Fibroblast of skin of right biceps (primary cell): ENCODE measurements at places on chromosomes 7 and 10.
A peak's percentile ranks its signal among the peaks of the same experiment; 100 is the strongest.

- DNase-seq = no peak
Measured at GRCh38 chr10:93074147-93074596, 479 bp downstream of the CYP26A1 start.

DNA sequence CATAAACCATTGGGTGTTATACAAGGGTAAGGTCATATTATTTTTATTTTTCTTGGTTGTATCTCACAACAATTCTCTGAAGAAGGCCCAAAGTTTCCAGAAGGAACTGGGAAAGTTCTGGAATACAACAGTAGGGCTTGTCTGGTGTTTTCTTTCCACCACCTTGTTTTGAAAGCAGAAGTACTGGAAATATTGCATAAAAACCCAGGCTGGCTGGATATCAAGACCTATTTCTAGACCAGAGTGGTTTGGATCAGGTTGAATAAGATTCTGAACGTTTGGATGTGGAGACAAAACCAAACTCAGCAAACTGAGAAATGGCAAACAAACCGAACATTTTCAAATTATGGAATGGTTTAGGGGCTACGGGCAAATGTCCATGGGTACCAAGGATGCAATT is 182.6 kb upstream of the FZD8 start:
- no peak for DNase-seq

DNA sequence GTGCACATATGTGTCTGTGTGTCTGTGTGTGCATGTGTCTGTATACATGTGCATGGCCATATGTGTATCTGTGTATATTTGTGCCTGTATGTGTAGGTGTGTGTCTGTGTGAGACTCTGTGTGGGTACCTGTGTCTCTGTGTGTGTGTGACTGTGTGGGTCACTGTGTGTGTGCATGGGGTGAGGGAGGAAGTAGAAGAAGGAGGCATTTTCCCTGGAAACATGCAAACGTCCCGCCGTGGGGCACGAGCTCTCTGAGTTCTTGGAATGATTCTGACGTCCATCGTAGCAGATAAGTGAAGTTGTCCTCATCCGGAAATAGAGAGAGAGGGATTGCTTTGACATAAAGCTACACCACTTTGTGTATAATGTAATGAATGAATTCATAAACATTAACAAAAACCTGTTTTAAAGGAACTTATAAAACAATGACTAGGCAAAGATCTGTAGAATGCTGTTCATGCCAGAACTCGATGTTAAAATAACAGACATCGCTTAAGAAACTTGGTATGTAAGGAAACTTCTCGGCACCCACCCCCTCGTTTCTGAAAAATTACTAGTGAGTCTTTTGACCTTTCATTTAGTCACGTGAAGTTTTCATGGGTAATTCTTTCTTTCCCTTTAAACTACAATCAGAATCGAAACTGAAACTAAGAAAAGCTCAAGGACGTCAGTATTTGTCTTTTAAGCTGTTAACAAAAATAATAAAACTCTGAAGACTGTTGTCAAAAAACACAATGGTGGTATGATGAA is 43.6 kb upstream of the KLF6 start:
- peak; percentile 73 for DNase-seq

DNA sequence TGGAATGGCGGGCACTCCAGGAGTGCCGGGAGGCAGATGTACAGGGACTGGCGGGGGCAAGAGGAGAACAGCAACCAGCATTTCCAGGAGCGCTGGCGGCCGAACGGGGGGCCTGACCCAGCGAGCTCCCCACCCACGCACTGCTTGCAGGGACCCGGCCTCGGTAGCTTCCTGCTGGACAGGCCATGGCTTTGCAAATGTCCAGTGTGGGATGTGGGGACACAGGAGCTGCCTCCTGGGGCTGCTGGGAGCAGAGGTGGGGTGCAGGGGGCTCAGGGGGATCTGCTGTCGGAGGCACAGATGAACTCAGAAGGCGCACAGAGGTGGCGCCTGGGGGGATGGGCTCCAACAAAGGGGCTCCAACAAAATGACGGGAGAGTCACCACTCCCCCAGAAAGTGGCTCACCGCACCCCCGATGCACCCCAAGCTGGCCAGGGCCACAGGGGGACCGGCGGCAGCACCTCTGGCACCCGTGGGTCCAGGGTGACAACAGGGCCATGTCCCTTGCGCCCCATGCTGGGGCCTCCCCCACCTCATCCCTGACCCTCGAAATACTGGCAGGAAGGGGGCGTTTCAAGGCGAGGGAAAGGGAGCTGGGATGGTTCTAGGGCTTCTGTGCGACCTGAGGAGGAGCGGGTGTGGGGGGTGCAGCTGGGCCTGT is 41.1 kb downstream of the AP5Z1 start:
- no peak for DNase-seq

DNA sequence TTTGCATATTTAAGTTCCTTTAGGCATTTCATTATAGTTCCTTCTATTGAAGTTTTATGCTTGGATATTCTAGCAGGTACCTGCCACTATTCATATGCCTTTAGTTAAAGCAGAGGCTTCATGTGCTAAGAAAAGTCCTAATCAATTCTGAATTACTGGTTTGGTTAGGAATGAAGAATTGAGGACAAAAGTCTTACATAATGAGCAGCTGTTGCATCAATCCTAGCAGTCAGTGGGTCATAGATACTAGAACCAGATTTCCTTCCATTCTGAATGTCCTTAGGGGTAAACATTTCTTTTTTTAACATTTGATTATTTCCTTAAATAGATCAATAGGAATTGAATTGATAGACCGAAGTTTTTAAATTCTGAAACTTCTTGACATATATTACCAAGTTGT is 59.2 kb downstream of the CDK13 start:
- DNase-seq = no peak

DNA sequence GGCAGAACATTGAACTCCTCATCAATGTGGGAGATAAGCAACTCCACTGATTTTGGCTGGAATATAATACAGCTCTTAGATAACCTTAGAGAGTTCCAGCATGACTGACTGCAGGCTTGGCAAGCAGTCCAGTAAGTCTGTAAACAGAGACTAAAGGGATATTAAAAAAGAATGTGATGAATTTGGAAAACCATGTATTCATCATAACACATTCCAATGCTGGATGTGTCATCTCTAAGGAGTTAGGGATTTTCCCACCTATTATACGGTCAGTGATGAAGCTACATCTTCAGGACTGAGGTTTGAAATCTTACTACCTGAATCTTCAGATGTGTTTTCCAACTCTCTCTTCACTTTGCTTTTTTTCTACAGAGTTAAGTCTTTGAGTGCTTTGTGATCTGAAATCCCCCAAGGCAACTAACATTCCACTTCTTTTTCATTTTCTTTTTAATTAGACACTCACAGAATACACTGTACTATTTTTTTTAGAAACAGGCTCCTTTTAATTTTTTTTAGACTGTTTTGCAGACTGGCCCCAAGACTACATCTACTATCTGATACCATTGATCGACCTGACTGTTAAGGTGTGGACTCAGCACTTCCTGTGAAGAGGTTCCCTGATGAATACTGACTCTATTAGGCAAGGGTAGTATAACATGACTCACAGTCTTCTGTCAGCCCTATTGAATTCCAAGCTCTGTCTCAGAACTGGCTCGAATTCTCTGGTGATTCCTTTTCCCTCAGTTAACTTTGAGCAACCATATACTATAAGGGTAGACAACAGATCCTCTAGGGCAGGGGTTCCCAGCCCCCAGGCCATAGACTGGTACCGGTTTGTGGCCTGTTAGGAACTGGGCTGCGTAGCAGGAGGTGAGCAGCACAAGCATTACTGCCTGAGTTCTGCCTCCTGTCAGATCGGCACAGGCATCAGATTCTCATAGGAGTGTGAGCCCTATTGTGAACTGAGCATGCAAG is 678.2 kb downstream of the GRM8 start:
- peak; percentile 87 for DNase-seq

- peak; percentile 7 for DNase-seq
Measured at GRCh38 chr7:77386165-77386822, 29.9 kb downstream of the GSAP start.

DNA sequence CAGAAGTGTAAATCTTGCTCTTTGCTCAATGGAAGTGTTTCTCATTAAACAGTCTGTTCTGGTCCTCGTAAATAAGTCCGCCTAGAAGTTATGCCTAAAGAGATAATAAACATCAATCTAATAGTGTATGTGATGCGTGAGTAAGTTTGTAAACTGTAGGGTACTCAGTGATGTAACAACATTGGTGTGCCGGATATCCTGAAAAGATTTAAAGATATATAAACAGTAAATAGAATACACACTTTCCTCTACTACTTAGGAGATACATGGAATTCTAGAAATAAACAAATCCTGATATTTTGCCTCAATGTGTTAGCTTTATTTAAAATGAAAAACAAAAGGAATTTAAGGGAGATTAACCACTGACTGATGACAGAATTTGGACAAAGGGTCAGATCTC is 123.5 kb downstream of the AHR start:
- no peak for DNase-seq

- DNase-seq = peak; percentile 86
Measured at GRCh38 chr7:15554081-15554480, 7.7 kb downstream of the AGMO start.

DNA sequence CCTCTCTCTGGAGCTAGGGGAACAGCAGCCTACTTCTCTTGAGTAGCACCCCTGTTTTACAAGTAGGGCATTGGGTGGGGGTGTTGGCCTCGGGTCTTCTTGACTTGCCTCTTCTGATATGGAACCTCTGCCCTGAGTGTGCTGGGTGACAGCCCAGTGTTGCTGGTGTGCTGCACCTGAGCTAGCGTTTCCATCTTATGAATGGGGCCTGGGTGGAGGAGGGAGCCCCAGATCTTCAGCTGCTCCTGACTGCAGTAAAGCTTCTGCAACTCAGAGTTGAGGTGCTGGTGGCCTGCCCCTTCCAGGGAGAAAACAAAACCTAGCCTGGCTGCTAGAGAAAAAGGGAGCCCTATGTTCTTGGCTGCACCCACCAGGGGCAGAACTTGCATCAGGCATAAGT is 202.5 kb upstream of the SHH start:
- no peak for DNase-seq

DNA sequence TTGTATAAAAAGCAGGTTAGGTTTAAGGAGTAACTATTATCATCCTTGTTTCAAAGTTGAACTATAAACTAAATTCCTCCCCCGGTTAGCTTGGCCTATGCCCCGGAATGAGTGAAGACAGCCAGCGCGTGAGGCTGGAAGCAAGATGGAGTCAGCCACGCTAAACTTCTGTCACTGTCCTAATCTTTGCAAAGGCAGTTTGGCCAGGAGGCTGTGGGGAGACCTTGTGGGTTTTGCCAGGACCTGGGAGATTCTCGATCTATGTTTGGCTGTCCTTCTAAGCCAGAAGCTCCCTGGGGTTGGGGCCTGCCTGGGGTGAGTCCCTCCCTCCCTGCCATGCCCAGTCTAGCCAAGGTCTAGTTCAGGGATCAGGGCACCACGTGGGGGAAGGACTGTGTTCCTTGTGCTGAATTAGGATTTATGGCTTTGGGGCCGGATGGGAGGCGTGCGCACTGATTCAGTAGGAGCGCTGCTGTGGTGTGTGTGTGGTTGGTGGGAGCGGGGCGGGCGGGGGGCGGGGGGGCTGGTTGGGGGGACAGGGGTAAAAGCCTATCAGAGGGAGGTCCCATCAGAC is 871 bp upstream of the GTF2IRD1 start:
- peak; percentile 64 for DNase-seq

DNA sequence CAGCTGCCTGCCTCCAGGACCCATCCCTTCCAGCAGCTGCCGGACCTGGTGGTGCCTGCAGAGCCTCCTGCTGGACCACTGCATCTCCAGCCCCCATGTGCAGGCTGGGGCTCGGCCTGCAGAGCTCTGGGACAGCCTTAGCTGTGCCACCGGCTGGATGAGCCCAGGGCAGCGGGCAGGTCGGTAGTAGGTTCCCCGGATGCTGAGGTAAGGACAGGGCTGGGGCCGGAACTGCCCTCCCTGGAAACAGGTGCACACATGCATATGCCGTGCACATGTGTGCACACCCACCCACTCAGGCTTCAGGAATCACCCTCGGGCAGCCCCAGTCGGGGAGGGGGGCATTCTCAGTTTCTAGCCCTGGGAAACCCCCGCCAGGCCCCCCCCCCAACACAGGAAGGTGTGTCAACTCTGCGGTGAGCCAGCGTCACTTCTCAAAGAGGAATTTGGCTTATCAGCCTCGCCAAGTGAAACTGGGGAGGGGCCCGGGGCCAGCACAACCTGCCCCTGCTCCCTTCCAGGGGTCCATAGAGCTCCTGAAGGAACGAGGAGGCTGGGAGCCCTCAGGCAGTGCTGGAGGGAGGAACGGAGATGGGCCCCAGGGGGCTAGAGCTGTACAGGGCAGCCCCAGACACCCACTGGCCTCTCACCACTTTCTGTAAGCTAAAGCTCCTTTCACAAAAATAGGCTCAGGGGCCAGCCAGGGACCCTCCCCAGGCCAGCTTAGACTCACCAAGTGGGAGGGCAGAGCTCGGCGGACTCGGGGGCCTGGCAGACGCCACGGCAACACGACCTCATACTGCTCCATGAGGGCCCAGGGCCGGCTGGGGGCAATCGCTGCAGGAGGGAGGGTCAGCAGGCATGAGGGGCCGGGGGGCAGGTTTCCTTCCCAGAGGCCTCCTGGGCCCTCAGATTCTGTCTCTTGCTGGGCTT is 1.7 kb downstream of the ADAM8 start:
- no peak for DNase-seq

GRCh38 chr10:59962756-59963155 is 56.4 kb upstream of the CCDC6 start:
- DNase-seq = no peak

- DNase-seq = peak; percentile 68
Measured at GRCh38 chr10:78829565-78829964, 239.2 kb upstream of the ZMIZ1 start.

DNA sequence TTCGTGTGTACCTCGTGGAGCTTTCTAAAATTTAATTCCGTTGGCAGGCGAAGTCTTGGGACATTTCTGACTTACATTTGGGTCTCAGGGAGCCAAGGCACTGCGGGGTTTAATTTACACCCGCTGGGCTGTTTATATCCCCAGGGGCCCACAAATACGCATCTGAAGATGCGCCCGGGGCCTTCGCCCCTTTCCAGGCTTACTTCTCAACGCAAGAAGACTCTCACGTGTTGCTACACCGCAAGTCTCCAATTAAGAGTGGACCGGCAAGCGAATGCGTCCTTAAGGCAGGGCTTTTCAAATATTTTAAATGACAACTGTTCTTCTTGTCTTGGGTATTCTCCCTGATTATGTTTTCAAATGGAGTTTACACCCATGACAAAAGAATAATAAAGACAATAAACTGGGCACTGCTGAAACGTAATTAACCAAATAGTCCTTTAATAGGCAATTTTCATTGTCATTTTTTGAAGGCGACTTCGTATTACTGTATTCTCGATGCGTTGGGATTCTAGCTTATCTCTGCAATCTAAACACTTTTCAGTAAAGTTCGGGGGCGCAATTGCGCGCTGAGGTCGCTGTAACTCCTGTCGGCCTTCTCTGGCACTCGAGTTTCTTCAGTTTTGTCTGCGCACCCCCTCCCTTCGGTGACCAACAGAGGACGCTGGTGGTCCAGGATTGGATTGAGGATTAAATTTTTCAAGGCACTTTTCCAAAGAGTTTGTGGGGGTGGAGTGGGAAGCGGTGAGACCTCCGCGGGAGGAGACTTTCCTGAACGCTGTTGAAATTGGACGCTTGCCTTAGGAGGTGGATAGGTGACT is 837 bp upstream of the IGFBP3 start:
- peak; percentile 85 for DNase-seq

GRCh38 chr10:111177379-111177778 is 100.5 kb downstream of the ADRA2A start:
- no peak for DNase-seq
